Thyroid gland (tissue), 4 donors: ENCODE measurements at places on chromosomes 7 and 10.

- DNase-seq: no peak
Observed at GRCh38 chr7:145339319-145339718, 503.5 kb upstream of the TPK1 start.

GRCh38 chr10:64726466-64726865 lies 1205.3 kb downstream of the REEP3 start:
- no peak for DNase-seq

DNA sequence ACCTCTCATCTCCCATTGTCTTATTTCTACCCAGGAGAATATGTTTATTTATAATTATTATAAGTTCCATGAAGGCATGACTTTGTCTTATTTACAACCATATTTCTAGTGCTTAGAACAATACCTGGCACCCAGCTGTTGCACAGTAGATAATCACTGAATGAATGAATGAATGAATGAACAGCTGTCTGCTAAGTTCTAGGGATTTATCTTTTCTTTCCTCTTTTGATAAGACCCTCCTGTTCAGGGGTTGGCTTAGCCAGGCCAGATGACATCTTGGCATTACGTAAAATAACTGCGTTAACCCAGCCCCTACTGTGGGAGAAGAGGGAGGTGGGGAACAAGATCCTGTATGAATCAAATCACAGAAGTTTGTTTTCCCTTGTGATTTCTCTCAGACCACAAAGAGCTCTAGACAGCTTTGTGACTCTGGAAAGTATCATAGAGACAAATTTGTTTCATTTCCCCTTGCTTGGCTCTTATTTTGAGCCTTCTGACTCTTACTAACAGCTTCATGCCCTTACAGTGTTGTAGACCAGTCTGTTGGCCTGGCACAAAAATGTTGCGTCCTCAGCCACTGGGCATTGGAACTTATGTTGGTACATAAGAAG lies 8.4 kb downstream of the ZNF862 start:
- DNase-seq: no peak

- DNase-seq: no peak
Observed at GRCh38 chr7:116534790-116535189, 10.0 kb downstream of the CAV1 start.
